ENCODE measurements at places on chromosomes 1 and 21.

DNA sequence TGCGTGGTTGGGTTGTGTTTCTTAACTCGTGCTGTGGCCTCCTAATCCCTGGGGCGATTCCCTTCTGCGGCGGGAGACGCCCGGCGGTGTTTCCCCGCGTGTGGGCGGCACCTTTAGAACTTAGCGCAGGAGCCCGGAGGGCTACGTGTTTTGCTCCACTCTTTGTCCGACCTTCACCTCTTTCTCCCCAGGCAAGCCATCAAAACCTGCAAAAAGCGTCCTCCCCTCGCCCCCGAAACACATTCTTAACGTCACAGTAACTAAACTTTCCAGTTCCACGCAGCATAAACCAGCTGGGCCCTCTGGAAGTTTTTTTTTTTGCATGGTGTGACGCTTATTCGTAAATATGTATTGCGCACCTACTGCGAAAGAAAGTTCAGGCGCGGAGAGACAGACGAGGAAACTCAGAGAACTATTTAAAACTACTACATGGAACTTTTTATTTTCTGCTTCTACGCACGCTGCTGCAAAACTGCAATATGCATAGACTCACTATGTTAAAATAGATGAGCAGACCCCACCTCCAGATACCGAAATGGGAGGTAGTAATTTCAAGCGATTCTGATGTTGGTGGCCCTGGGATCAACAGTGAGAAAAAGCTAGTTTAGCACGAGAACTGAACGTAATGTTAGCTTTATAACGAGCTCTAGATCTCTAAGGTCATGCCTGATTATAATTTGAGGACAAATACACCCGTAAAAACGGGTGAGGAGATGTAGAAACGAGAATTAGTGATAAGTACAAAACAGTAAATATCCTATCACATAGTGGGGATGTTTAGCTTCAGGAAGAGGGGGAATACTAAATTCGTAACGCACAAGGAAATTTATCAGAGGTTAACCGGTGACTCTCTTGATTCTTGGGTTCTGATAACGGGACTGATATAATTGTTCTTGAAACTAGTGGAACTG lies 920 bp downstream of the MTR start:
- peak; percentile 25 for DNase-seq

DNA sequence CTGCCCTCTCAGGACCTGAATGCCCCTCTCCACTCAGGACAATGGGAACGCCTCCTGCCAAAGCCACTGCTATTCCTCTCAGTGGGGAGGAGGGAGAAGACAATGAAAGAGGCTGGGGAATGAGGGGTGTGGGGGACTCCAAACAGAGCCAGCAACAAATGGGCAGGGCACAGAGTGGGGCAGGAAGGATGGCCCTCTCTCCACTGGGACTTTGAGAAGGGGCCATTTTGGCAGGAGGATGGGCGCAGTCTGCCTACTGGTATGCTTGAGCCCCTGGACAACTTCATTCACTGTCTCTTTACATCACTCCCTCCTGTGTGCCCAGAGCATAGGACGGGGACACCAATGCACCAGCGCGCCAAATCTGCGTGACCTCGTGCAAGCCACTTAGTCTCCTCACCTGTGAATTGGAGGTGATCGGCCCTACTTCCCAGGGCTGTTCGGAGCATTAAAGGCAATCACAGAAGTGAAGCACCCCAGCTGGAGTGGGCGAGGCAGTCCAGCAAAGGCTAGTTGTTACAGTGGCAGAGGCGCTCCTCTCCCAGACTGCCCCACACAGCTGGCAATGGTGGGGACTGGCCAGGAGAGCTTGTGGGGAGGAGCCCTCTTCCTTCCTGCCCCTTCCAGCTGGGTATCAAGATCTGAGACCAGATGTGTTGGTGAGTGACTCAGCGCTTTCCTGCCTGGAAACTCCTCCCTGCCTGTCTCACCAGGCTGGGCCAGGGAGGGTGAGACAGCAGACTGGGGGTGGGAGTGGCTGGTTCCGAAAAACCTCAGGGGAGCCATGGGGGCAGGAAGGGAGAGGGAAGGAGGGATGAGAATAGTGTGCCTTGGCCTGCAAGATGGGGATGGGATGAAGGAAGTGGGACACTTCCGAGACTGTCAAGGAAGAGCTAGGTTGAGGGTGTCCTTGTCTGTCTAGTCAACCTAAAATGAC lies 22.4 kb upstream of the SYNC start:
- peak; percentile 88 for DNase-seq

- DNase-seq = no peak
Observed at GRCh38 chr21:45386728-45387371, 18.1 kb upstream of the COL18A1 start.

- no peak for DNase-seq
Observed at GRCh38 chr1:24216276-24217074, 29.4 kb upstream of the IFNLR1 start.

- peak; percentile 52 for DNase-seq
Observed at GRCh38 chr1:26190373-26190987, at the start of gene CATSPER4. CATSPER4 (plus strand) TSS chr1:26190602; CDS start chr1:26190628, 26 bp downstream.

GRCh38 chr1:204731509-204731908 lies 46.0 kb upstream of the LRRN2 start:
- DNase-seq = no peak

GRCh38 chr1:203451836-203452784 lies 23.5 kb upstream of the PRELP start:
- DNase-seq = no peak

DNA sequence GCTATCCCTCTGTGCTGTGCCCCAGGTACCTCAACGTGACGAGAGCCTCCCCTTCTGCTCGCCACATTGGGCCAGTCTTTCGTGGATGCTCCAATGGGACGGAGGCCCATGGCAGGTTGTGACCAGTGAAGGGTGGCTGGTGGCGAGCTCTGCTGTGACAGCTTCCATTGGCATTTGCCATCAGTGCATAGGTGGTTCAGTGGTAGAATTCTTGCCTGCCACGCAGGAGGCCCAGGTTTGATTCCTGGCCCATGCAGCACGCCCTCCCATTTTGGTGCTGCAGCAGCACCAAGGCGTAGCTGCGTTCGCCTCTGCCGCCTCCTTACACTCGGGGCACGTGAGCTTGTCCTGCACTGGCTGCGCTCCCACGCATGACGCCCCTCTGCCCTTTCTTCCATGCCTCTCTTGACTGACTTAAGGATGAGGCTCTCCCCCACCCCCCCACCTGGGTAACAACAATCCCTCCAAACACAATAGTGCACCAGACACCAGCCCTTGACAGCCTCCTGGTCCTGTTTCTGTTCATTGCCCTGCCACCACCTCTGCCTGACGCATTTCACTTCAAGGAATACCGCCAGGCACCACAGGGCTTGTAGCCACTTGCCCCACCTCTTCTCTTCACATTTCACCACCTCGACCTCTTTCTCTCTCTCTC lies 24.7 kb upstream of the FCGR2A start:
- peak; percentile 36 for DNase-seq

DNA sequence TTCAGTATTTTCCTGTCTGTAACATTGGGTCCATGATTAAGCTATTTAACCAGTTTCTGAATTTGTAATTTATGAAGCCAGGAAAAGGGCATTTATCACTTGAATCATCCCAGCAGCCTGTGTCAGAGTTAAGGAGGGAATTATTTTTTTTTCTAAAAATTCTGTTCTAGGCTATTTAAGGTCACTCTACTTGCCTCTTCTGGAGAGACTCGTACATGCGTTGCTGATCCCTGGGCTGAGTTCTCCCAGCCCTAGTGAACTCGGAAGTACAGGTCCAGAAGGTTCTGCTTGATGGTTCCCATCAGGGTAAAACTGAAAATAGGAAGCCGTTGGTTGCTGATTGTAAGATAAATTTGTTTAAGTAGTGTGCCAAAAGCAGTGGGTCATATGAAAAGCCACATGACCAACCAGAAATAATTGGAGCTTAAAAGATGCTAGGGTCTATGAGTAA lies 90.7 kb downstream of the GPR88 start:
- DNase-seq = no peak

GRCh38 chr1:189847613-189848012 lies 630.1 kb downstream of the BRINP3 start:
- DNase-seq = no peak

DNA sequence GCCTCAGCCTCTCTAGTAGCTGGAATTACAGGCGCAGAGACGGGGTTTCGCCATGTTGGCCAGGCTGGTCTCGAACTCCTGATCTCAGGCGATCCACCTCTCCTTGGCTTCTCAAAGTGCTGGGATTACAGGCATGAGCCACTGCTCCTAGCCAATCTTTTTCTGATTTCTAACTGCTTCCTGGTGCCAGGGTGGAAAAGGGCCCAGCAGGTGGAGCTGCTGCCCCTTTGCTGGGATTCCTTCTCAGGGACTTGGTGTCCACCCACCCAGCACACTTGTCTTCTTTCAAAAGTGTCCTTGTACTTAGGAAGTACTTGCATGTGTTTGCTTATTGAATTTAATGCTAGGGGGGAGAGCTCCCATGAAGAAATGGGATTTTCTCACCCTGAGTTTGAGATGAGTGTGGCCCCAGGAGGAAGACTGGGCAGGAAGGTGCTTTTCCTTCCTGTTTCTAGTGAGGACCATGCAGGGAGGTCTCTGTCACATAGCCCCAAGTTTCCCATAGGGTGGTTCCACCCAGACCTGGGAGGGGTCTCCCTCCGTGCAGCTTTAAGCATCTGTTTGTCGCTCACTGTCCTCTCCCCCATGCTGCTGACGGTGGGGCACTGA lies 14.2 kb downstream of the UTP11 start:
- peak; percentile 77 for DNase-seq

DNA sequence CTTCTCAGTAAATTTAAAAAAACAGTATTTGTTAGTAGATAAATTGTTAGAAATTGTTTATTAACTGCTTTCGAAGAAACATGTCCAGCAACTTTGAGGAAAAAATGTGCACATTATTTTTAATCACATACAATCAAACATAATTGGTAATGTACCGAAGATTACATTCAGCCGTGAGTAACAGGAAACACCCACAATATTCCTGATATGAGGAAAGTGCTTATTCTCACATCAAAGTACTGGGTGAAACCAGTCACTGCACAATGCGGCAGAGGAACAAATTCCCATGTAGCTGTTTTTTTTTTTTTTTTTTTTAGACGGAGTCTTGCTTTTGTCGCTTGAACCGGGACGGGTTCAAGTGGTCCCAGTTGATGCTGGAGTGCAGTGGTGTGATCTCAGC lies 9.7 kb downstream of the ACBD3 start:
- no peak for DNase-seq

DNA sequence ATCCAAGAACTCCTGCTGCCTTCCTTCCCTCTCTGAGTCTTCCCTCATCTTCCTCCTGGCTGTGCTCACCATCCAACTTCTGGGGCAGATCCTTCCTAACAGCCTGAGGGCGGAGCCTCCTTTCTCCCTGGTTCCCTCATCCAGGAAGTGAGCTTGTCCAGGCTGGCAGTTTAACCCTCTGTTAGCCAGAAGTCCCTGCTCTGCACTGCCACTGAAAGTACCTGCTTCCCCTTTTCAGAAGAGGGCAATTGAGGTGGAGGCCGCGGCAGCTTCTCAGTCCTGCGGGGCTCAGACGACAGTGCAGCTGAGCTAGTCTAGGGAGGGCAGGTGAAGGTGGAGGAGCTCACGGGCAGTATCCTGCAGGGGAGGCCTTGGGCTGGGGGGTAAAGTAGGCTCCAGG lies 149.1 kb downstream of the FCRL5 start:
- DNase-seq = peak; percentile 41

DNA sequence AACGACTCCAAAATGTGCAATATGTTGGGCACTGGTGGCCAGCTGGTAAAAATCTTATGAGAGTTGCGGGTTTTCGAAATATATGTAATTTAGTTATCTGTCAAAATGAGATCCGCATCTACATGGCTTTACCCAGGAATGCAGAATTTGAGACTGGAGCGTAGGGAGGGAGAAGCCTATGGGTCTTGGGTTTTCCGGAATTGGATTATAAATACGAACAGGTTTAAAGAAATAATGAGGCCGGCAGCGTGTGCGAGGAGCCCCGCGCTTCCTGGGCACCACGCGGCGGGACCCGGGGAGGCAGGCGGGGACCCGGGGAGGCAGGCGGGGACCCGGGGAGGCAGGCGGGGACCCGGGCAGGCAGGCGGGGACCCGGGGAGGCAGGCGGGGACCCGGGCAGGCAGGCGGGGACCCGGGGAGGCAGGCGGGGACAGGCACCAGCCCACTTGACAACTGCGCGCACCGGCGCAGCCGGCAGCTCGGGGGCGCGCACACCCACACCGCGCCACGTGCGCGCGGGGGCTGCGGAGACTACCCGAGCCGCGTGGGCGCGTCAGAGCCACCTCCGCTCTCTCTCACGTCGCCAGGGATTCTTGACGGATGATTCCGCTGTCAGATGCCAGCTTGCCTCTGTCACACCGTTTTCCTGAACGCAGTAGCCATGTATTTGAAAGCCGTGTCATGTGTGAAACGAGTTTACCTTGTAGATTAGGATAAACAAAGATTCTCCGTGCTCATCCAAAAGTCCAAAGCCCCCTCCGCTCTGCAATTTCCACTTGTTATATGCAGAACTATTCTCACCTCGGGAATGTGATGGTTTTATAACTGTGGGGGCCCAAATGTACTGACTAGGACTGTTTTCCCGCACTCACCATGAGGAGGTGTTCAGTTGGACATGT lies 54.3 kb upstream of the HNRNPU start:
- DNase-seq = no peak

- peak; percentile 69 for DNase-seq
Observed at GRCh38 chr1:171468120-171468750, 17.1 kb upstream of the PRRC2C start.

GRCh38 chr1:170483051-170483450 lies 48.9 kb upstream of the GORAB start:
- no peak for DNase-seq

GRCh38 chr1:210218047-210218446 lies 14.5 kb upstream of the SERTAD4 start:
- no peak for DNase-seq

GRCh38 chr1:243745356-243745755 lies 104.7 kb downstream of the AKT3 start:
- DNase-seq = no peak

DNA sequence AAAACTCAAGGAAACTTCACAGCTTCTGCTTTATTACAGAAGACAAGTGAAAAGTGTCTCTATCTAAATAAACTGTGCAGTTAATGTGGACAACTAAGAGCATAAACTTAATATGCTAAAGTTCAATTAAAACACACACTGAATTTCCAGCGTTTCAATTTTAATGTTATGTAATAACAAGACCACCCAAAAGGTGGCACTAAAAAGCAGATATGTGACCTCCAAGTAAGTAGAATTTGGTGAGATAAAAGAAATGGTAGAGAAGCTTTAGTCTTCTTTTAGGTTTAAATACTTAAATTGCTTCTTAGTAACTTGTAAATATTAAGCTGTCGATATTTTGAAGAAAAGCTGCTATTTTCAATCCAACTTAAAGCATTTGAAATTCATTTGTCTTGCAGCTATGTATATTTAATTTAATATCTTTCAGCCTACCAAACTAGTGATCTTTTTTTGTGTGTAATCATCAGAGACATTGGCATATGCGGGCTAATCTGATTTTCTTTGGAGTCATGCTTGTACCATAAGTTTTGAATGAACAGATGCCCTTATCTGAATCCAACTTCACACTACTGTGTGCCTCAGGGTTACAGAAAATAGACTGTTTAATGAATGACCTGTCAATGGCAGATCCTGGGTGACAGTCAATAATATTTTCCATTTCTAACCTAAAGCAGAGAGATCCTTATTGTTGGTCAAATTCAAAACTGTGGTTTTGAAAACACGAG lies 36.5 kb upstream of the ADAMTS1 start:
- DNase-seq = no peak

Data from RWPE1 (cell line).